ENCODE measurements at places on chromosomes 12 and 14. TPM values are rescaled to one million over a fixed set of nuclear protein-coding genes. Genes with fewer than 3 reads are reported as not detected.

Gene KRT77
- not detected for total RNA-seq

Gene ETFBKMT
- total RNA-seq: 3.2 TPM

Gene GRIP1
- total RNA-seq: 0.17 TPM

Gene CACNA2D4
- 0.17 TPM for total RNA-seq

Gene HCAR2
- not detected for total RNA-seq

Gene ADAM20
- total RNA-seq: 1.5 TPM

Gene EGLN3
- 2.1 TPM for total RNA-seq
